NCI-H345 (cell line): ENCODE measurements at places on chromosomes 3 and 15.

DNA sequence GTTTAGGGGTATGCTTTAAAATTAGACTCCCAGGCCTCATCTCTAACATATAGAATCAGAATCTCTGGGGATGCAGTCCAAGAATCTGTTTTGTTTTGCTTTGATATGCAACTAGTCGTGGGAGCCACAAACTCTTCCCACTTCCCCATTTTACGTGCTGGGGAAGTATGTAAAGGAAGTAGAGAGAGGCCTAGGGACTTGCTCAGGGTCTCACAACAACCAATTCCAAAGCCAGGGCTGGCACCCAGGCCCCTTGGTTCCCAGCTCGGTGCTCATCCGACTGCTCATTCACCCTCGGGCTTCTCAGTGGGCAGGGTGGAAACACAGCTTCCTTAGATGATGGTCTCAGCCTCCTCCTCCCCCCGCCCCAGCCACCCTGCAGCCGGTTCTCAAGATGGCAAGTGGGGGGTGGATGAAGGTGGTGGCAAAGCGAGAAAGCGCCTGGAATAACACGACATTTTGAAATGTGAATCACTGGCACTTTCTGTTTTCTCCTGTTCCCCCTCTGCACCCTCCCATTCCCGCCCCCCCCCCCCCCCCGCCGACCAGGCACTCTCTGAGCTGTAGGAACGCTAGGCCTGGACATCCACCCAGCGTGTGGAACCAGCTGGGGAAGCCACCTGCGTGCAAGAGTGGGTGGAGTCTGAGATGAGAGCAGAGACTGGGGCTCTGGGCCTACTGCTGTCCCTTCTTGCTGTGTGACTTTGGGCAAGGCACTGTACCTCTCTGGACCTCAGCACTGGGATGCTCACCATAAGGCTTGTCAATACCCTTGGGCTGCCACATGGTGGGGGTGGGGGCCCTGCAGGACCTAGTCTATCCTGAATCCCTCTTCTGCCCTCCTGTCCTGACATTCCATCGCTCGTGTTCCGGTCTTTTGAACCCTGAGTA is 214.5 kb downstream of the RPLP1 start:
- DNase-seq = no peak

- DNase-seq = no peak
Observed at GRCh38 chr3:88061746-88062145, 2.7 kb downstream of the ZNF654 start.

- no peak for DNase-seq
Observed at GRCh38 chr3:137099364-137100219, 141.8 kb downstream of the IL20RB start.

DNA sequence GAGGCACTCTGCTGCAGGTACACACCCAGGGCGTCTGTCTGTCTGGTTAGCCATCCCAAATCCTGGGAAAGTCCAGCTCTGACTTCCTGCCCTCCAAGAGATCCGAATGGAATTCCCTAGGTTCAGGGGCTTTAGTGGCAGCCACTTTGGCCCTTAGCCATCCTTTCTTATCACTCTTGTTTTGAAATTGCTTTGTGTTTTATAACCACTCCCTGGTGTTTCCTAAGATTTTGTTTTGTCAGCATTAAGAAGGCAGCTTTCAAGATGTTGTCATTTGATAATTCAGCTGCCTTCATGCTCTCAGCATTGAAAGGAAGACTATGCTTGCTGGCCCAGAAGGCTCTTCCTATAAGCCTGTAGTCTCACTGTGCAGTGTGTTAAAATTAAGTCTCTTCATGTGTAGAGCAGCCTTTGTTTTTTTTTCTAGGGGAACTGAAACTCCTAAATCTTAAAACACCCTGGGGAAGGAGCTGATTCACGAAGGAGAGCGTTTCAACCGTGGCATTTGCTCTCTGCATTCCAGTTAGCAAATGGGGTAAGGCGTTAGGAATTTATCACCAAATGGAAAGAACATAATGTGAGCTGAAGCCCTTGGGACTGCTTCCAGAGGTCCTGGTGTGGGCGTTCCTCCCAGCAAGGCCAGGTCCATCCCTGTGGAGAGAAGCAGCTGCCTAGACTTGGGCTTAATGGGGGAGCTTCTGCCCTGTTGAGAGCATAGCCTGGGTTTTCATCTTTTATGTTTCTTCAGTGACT is 14.2 kb upstream of the CLEC3B start:
- no peak for DNase-seq

- no peak for DNase-seq
Observed at GRCh38 chr3:159907828-159908227, 80.8 kb upstream of the IL12A start.
